ENCODE measurements at places on chromosomes 13 and 19.
A peak's percentile ranks its signal among the peaks of the same experiment; 100 is the strongest.

- DNase-seq: no peak
These were observed 236.1 kb downstream of the TEX29 start for GRCh38 chr13:111556496-111556895.

GRCh38 chr13:111531505-111531904 is 211.1 kb downstream of the TEX29 start:
- no peak for DNase-seq

DNA sequence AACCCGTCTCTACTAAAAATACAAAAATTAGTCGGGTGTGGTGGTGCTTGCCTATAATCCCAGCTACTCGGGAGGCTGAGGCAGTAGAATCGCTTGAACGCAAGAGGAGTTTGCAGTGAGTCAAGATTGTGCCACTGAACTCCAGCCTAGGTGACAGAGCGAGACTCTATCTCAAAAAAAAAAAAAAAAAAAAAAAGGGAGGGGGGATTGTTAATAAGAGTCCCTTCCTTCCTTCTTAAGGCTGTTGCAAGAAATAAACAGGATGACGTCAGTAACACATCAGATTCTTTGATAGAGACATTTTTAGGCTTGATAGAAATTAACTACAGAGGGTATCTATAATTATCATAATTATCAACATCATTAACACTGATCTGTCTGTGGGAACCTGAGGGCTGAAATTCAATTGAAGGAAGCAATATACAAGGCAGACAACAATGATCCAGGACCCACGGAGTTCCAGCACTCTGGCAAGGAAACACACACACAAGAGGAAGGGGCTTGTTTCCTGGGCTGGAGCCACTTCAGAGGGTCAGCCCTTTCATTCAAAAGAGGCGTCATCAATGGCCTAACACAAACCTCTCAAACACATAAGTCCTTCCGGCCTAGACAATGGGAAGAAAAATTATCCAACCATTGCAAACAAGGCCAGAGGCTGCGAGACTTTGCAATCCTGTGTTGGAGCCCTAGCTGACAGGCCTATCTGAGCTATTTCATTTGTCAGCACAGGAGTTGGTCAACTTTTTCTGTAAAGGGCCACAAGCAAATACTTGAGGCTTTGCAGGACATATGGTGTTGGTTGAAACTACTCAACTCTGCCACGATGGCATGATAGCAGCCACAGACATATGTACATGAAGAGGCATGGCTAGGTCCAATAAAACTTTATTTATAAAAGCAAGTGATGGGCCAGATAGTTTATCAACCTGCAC is 105.2 kb downstream of the INSR start:
- no peak for DNase-seq

DNA sequence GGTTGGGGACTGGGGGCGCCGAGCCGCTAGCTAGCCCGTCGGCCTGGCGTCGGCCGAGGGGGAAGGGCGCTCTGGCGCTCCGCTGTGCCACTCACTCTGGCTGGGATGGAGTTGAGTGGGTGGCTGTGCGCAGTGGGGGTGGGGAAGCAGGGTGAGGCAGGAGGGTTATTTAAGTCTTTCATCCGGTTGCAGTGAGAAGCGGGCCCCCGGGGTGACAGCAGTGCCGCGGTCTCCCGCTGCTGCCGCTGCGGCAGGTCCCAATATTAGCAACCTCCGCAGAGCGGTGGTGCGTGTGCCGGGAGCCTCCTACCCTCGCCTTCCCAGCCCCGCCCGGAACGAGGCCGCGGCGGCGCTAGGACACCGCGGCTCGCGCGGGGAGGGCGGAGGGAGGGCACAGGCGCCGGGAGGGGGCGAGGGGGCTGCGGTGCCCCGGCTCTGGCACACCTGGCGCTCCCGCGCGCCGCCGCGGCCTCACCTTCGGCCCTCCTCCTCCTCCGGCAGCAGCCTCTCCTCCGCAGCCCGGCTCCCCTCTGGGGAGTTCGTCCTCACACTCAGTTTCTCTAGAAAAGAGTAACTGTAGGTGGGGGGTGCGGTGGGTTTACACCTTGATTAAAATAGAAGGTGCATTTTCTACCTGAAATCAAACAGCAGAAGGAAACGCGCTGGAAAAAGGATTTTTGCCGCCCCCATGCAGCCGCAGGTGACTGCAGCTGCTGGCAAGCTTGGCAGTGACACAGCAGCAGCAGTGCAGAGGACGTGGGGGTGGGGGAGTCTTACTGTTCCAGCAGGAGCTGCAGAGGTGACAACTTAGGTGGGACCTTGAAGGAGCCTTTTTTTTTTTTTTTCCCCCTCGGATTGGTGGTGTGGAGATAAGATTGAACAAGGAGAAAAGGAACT is 4.5 kb downstream of the FGF9 start:
- peak; percentile 35 for DNase-seq

DNA sequence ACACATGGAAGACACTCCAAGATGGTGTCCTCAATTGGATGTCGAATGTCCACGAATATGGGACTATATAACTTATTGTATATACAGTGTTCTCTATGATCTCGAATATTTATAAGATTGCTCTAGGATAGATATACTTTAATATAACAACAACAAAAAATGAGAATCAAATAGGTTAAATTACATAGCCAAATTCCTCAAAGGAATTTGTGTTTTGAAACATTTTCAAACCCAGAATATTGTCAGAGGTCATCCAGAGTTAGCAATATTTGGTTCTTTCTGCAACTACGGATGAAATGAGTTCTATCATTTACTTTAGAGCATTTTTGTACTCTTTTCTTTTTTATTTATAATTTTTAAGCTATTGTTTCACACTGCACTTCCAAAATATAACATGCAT is 857.8 kb downstream of the GPC5 start:
- no peak for DNase-seq

DNA sequence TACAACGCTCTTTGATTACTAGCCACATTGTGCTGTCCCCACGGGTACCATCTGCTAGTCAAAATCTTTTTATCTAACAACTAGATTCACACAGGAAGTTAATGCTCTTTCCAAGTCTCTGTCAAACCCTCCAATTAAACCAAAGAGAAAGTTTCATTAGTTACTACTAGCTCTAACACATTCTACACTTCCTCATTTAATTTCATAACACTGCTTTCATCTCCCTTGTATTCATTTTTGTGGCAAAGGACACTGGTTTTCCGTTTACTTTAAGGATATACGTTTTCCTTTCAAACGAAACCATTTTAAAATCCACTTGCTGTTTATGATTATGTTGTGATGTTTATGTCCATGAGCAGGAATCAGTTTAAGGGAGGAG is 5.3 kb downstream of the DYRK1B start:
- no peak for DNase-seq

GRCh38 chr13:107901230-107901629 is 314.1 kb downstream of the LIG4 start:
- no peak for DNase-seq

GRCh38 chr19:42253245-42254088 is 1.5 kb downstream of the ERF start:
- peak; percentile 62 for DNase-seq

- DNase-seq: no peak
These were observed 1616.2 kb upstream of the SPRY2 start for GRCh38 chr13:81957121-81957520.

GRCh38 chr13:84574851-84575250 is 692.6 kb upstream of the SLITRK1 start:
- DNase-seq: no peak

DNA sequence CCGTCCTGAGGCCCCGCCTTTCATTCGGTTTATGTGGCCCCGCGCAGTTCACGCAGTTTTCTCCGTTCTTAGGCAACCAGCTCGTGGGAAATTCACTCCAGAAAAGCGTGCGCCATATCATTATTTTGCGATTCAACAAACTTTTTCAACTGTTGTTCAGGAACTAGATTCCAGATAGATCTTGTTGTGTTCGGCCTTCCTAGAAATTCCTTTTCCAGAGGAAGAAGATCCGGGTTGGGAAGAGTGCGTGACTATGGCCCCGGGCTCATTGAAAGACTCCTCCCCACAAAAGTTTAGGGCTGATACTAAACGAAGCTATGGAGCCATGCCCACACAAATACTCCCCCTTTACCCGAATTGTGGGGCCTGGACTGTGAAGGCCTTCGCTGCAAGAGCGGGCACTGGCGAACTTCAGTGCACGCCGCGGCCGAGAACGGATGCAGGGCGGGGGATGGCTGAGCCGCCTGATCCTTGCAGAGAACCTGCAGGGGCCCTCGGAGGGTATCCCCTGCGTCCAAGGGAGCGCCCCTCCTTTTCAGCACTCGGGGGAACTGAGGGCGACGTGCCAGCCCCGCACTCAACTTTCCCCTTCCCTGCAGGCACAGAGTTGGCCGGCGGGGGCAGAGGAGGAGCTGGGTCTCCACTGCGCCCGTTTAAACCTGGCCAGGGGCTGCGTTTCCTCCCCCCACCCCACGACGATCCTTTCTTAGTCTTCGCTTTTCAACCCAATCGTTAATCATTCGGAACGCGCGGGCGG is 904 bp upstream of the SOX1 start:
- DNase-seq: no peak

DNA sequence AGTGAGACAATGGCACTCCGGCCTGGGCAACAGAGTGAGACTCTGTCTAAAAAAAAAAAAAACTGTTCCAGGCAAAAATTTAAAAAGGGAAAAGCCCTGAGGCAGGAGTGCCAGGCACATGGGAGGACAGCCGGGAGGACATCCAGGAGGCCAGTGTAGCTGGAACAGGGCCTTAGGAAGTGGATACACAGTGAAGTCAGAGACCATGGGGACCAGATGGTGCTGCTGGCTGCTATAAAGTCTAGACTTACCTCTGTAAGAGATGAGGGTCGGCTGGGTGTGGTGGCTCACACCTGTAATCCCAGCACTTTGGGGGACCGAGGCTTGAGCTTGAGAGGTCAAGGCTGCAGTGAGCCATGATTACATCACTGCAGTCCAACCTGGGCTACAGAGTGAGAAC is 15.0 kb downstream of the HAS1 start:
- no peak for DNase-seq

- DNase-seq: no peak
These were observed 129.3 kb upstream of the SERP2 start for GRCh38 chr13:44244288-44244687.

- no peak for DNase-seq
These were observed 23.3 kb downstream of the ELAVL1 start for GRCh38 chr19:7982103-7982502.

GRCh38 chr13:67821606-67822005 is 591.5 kb upstream of the PCDH9 start:
- no peak for DNase-seq

DNA sequence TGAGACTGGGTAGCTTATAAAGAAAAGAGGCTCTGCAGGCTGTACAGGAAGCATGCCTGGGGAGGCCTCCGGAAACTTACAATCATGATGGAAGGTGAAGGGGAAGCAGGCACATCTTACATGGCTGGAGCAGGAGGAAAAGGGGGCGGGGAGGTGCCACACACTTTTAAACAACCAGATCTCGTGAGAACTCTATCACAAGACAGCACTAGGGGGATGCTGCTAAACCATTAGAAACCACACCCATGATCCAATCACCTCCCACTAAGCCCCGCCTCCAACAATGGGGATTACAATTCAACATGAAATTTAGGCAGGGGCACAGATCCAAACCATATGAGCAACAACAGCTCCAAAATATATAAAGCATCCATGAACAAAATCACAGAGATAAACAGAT is 46.5 kb upstream of the GTF2F2 start:
- DNase-seq: no peak

GRCh38 chr13:74258961-74259360 is 124.8 kb upstream of the KLF12 start:
- no peak for DNase-seq

DNA sequence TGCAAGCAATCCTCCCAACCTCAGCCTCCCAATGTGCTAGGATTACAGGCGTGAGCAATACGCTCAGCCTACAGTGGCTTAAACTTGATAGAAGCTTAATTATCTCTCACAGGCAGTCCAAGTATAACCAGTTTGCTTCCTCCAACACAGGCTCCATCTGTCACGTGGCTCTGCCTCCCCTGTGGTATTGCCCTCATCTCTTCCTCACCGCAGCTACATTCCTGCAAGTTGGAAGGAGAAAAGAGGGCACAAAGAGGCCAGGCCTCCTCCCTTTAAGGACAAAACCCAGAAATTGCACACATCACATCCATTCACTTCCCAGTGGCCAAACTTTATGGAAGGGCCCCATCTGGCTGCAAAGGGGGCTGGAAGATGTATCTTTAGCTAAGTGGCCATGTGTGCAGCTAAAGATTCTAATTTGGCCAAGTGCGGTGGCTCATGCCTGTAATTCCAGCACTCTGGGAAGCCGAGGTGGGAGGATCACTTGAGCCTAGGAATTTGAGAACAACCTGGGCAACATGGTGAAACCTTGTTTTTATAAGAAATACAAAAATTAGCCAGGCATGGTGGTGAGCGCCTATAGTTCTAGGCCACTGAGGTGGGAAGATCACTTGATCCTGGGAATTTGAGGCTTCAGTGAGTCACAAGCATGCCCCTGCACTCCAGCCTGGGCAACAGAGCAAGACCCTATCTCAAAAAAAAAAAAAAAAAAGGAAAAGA is 3.1 kb upstream of the SDHAF1 start:
- no peak for DNase-seq

GRCh38 chr19:36577271-36577996 is 4.3 kb upstream of the ZNF529 start:
- no peak for DNase-seq

- DNase-seq: no peak
These were observed 1.9 kb downstream of the PPP1R12C start for GRCh38 chr19:55115446-55116065.

GRCh38 chr13:49082653-49083536 is 107.2 kb downstream of the FNDC3A start:
- DNase-seq: peak; percentile 45

GRCh38 chr13:85816413-85816812 is 17.2 kb upstream of the SLITRK6 start:
- no peak for DNase-seq

DNA sequence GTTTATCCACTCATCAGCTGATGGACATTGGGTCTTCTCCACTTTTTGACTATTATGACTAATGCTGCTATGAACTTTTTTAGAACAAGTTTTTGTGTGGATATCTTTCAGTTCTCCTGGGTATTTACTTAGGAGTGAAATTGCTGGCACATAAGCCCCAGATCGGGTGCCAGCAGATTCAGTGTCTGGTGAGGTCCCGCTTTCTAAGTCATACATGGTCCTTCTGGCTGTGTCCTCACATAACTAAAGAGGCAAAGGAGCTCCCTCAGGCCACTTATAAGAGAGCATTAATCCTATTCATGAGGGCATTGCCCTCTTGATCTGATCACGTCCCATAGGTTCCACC is 600 bp upstream of the ZNF226 start:
- no peak for DNase-seq

GRCh38 chr19:55145232-55145631 is 3.8 kb downstream of the TNNT1 start:
- no peak for DNase-seq

DNA sequence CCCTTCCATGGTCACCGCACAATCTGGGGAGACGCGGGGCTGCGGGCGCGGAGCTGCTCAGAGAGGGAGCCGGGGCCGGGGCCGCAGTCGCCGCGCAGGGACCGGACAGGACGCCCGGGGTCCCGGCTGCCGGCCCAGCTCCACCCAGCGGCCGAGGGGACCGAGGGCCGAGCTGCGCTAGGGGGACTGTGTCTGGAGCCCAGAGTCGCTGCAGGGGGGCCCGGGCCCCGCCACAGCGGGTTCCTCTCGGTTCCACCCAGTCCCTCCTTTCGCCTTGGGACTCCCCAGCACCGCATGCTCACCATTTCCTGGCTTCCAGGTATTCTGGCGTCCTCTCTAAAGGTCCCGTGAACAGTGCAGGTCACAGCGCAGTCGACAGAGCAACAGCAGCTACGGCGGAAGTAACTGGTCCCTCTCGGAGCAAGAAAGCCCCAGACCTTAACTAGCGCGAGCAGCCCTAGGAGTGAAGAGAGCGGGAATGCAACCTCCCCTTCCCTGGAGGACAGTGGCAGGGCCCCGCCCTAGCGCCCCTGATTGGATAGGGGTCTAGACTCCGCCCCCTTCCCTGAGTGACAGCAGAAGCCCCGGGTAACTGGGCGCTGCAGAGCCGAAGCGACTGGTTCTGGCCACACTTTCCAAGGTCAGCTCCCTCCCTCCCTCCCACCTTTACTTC is at the start of gene ZNF878:
ZNF878 (minus strand) TSS at position 465 of the 673 bp plus-strand sequence; CDS start at position 305, 160 bp downstream.
- DNase-seq: peak; percentile 87

Data from GM10248 (cell line).